Liver (tissue), 10 donors: ENCODE measurements at places on chromosomes 12 and 14. TPM values are rescaled to one million over a fixed set of nuclear protein-coding genes. Genes with fewer than 3 reads are reported as not detected.

GRCh38 chr12:53481939-53482586 lies 17.2 kb downstream of the MAP3K12 start:
- no peaks in the 10 kb centered on the region for H3K4me1 ChIP-seq
- no peak overlapping the region for H3K4me3 ChIP-seq
- H3K36me3 ChIP-seq: peaks cover 56% of the 10 kb centered on the region
- H3K27ac ChIP-seq: no peak overlapping the region

DNA sequence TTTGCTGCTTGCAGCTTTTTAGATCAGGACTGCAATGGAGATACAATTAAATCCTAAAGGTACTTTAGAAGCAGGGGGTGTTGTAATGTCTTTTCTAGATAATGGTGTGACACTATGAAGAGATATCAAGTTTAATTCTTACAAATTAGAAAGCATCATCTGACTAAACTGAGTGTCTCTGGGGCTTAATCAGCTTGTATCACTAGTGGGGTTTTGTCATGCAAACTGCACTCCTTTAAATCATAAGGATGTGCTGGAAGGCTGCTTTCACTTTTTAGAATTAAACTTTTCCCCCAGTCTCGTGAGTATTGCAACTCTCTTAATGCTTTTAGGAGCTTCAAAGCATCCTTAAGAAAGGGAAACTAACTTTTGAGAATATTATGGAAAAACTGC lies 218.6 kb downstream of the ESR2 start:
- no peaks in the 10 kb centered on the region for H3K4me1 ChIP-seq
- no peak overlapping the region for H3K27ac ChIP-seq
- DNase-seq: no peak
- no peaks in the 10 kb centered on the region for H3K36me3 ChIP-seq
- no peak overlapping the region for H3K4me3 ChIP-seq
- H3K27me3 ChIP-seq: no peaks in the 10 kb centered on the region

- no peaks in the 10 kb centered on the region for H3K36me3 ChIP-seq
- no peaks in the 10 kb centered on the region for H3K4me1 ChIP-seq
- H3K4me3 ChIP-seq: no peak overlapping the region
- DNase-seq: no peak
Observed at GRCh38 chr12:115504306-115505290, 772.9 kb downstream of the MED13L start.

- no peaks in the 10 kb centered on the region for H3K27me3 ChIP-seq
- H3K36me3 ChIP-seq: no peaks in the 10 kb centered on the region
- no peaks in the 10 kb centered on the region for H3K4me1 ChIP-seq
- no peak overlapping the region for H3K27ac ChIP-seq
- H3K4me3 ChIP-seq: no peak overlapping the region
Observed at GRCh38 chr12:106722837-106723236, 51.6 kb upstream of the RIC8B start.

GRCh38 chr14:77681196-77682157 lies 26.3 kb downstream of the ALKBH1 start:
- H3K4me3 ChIP-seq: no peak overlapping the region
- no peak for DNase-seq
- no peaks in the 10 kb centered on the region for H3K4me1 ChIP-seq
- H3K36me3 ChIP-seq: peaks cover 17% of the 10 kb centered on the region
- H3K27ac ChIP-seq: no peak overlapping the region
- no peaks in the 10 kb centered on the region for H3K27me3 ChIP-seq

GRCh38 chr14:94989946-94990345 lies 167.4 kb downstream of the DICER1 start:
- no peaks in the 10 kb centered on the region for H3K27me3 ChIP-seq
- no peaks in the 10 kb centered on the region for H3K36me3 ChIP-seq
- DNase-seq: no peak
- H3K4me3 ChIP-seq: no peak overlapping the region
- no peak overlapping the region for H3K27ac ChIP-seq
- no peaks in the 10 kb centered on the region for H3K4me1 ChIP-seq

DNA sequence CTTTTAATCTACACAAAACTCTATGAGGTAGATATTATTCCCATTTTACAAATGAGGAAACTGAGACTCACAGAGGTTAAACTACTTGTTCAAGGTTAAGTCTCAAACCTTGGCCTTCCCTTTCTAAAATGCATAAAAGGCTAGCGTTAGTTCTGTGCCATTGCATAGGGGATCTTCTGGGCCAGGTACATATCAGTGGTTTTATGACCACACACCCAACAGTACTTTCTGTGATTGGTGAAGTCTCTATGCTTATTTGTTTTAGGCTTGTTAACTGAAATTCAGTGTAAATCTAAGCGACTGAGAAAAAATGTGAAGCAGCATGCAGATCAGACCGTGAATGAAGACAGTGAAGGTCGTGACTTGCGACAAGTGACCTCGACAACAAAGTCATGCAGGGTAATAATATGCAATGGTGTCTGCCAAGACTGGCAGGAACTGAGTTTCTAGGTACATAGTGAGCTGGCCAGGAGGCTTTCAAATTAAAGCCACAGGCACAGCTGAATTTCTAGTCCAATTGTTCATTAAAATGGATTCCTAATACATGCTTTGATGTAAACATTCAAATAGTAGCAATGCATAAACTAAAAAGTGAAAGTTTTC lies 38.8 kb upstream of the GAS2L3 start:
- no peak for DNase-seq
- no peak overlapping the region for H3K27ac ChIP-seq
- H3K36me3 ChIP-seq: peaks cover 44% of the 10 kb centered on the region

- H3K27ac ChIP-seq: no peak overlapping the region
- H3K36me3 ChIP-seq: no peaks in the 10 kb centered on the region
- no peaks in the 10 kb centered on the region for H3K27me3 ChIP-seq
- H3K4me3 ChIP-seq: no peak overlapping the region
Observed at GRCh38 chr12:9779209-9779608, 18.5 kb upstream of the CD69 start.

DNA sequence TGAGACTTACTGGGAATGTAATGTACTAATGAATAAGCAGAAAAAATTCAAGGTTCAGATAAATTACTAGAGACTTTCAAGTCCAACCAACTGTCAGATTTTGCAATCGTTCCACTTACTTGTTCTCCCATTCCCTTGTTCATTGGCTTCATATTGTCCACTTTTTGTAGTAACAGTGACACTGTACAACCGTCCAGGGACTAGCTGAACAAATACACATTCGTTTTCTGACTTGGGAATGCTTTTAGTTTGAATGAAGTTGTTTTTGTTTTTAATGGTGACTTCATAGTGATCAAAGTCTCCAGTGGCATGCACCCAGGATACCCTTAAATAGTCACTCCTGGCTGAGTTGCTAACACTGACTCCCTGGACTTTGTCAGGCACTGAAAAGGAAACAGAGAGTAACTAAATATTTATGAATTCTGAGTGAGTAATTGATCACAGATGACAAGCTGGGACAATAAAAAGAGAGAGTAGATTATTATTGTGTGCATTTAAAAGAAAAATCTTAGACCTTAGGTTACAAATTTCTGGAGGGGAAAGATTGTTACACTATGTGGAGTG lies 65.4 kb downstream of the PTPRB start:
- no peaks in the 10 kb centered on the region for H3K36me3 ChIP-seq
- H3K27ac ChIP-seq: no peak overlapping the region
- no peak for DNase-seq
- no peak overlapping the region for H3K4me3 ChIP-seq
- H3K4me1 ChIP-seq: no peaks in the 10 kb centered on the region
- H3K27me3 ChIP-seq: no peaks in the 10 kb centered on the region

GRCh38 chr12:71439613-71440344 lies at the start of gene LGR5:
LGR5 (plus strand) TSS chr12:71439798; CDS start chr12:71440081, 283 bp downstream.
- peaks cover 28% of the 10 kb centered on the region for H3K4me1 ChIP-seq
- H3K4me3 ChIP-seq: no peak within 1 kb of the TSS
- no peaks in the 10 kb centered on the region for H3K27me3 ChIP-seq
- no peak within 1 kb of the TSS for H3K27ac ChIP-seq
- H3K36me3 ChIP-seq: no peaks in the 10 kb centered on the region

DNA sequence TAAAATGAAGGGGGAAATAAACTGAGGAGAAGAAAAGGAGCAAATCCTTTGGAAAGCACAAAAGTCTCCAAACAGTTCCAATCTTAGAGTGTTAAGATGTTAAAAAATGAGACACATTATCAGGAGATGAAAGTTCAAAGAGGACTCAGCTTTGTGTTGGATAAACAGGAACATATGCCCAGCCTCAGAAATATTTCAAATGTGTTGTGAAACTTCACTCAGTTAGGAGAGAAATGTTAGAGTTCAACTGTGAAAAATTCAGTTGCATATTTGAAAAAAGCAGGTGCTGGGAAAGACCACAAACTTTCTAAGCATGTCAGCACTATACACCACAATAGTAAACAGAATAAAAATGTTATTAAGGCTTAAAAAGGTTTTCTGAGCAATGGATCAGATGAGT lies 136.8 kb upstream of the PRKD1 start:
- DNase-seq: no peak
- no peaks in the 10 kb centered on the region for H3K36me3 ChIP-seq
- no peak overlapping the region for H3K27ac ChIP-seq
- H3K27me3 ChIP-seq: no peaks in the 10 kb centered on the region
- H3K4me3 ChIP-seq: no peak overlapping the region

DNA sequence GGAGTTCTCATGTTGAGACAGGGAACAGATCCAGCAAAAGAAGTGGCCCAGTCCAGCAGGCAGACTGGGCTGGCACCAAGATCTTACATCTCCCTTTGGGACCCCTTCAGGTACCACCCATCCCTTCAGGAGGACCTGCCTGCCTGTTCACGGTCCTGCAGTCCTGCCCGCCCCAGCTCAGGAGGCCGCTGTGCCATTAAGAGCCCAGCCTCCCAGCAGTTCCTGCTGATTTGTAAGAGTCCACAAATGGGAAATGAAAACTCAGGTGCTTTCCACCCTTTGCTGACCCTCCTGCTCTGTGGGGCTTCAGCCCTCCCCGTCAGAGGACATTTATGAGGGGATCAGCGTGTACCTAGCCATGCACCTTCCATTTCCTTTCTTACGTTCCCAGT lies 39.5 kb downstream of the C14orf132 start:
- H3K4me3 ChIP-seq: no peak overlapping the region
- no peaks in the 10 kb centered on the region for H3K27me3 ChIP-seq
- no peak for DNase-seq
- H3K36me3 ChIP-seq: no peaks in the 10 kb centered on the region
- H3K27ac ChIP-seq: no peak overlapping the region

- H3K27me3 ChIP-seq: no peaks in the 10 kb centered on the region
- no peak overlapping the region for H3K4me3 ChIP-seq
- H3K4me1 ChIP-seq: peaks cover 3% of the 10 kb centered on the region
- DNase-seq: no peak
- no peaks in the 10 kb centered on the region for H3K36me3 ChIP-seq
Observed at GRCh38 chr12:113847856-113848255, 118.3 kb downstream of the RBM19 start.

GRCh38 chr12:12990700-12991468 lies 9.2 kb downstream of the HEBP1 start:
- DNase-seq: no peak
- peaks cover 22% of the 10 kb centered on the region for H3K36me3 ChIP-seq
- H3K4me3 ChIP-seq: no peak overlapping the region
- no peaks in the 10 kb centered on the region for H3K4me1 ChIP-seq

DNA sequence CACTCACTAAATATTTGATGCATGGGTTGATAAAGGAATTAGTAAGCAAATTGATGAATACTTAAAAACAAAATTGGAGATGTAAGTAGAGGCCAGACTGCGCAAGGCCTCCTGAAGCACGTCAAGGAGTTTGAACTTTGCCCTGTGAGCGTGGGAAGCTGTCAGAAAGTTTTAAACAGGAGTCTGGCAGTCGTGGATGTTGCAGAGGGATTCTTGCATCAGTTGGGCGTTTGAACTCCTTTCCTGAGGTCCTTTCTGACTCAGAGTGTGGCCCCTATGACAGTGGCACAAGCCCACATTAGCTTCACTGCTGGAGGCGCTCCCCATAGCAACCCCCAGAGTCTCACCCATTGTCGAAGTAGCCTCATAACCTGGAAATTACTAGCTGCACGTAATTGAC lies 17.9 kb upstream of the IL22 start:
- no peak overlapping the region for H3K27ac ChIP-seq
- no peaks in the 10 kb centered on the region for H3K36me3 ChIP-seq
- no peak for DNase-seq
- H3K4me3 ChIP-seq: no peak overlapping the region
- H3K4me1 ChIP-seq: no peaks in the 10 kb centered on the region

GRCh38 chr12:115820656-115821055 lies 456.8 kb downstream of the MED13L start:
- H3K27ac ChIP-seq: no peak overlapping the region
- H3K4me1 ChIP-seq: no peaks in the 10 kb centered on the region
- H3K27me3 ChIP-seq: peaks cover 2% of the 10 kb centered on the region
- DNase-seq: no peak
- H3K4me3 ChIP-seq: no peak overlapping the region

GRCh38 chr12:85356596-85357385 lies 76.8 kb downstream of the ALX1 start:
- no peaks in the 10 kb centered on the region for H3K27me3 ChIP-seq
- H3K4me3 ChIP-seq: no peak overlapping the region
- no peaks in the 10 kb centered on the region for H3K36me3 ChIP-seq
- no peak for DNase-seq

DNA sequence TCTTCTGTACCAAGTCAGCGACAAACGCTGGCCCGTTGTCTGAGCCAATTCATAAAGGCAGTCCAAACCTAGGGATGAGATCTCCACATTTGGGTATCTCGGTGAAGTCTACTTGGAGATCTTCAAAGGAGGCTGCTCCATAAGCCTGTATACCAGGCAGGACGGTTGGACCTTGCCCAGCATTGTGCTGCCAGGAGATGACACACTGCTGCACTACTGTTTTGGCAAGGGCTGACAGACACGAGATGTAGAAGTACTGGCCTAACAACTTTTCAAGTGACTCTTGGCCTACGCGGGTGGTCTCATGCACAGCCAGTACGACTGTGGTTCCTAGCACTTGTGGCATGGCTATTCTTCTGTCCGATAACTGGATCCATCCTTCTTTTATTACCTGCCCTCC lies 135.3 kb downstream of the SLC38A6 start:
- DNase-seq: no peak

DNA sequence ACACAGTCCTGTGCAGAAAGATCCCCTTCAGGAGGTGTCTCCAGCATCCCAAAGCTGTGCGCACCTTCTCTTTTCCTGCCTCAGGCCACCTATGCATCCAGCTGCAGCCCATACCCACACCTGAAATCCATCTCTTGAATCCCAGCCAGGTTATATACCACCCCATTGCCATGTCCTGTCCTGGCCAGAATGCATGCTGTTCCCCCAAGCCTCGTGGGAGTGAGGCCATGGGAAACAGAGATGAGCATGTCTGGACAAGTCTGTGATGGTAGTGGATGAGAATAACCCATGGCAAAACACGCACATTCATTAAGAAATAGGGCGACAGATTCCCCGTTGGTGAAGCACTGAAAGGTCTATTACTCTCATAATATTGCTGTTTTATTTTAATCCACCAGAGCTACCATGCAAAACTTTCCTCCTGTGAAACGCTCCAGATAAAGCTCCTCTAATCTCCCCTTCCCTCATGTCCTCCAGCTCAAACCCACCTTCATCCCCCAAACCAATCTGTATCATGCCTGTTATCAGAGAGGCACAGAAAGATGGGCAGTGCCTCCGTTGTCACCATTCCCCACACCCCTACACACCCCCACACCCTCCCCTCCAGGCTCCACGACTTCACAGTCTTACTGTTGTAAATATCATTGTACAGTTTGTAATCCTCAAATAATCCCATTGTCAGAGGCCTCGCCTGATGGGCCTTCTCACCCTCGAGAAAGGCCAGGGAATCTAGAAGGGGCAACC lies 97.5 kb upstream of the FKBP4 start:
- no peaks in the 10 kb centered on the region for H3K4me1 ChIP-seq
- no peaks in the 10 kb centered on the region for H3K36me3 ChIP-seq
- peaks cover 14% of the 10 kb centered on the region for H3K27me3 ChIP-seq
- peak; percentile 59 for DNase-seq
- no peak overlapping the region for H3K27ac ChIP-seq
- no peak overlapping the region for H3K4me3 ChIP-seq

The KRT83 gene
- total RNA-seq: not detected

The TEX52 gene
- total RNA-seq: not detected

The KERA gene
- total RNA-seq: not detected

The TSFM gene
- total RNA-seq: 18.1 TPM

The ADGRD1 gene
- 7.1 TPM for total RNA-seq

The AQP5 gene
- total RNA-seq: not detected
